ENCODE measurements at places on chromosomes 7 and 10.

GRCh38 chr7:53413021-53413420, 377.6 kb downstream of the POM121L12 start:
- DNase-seq, result no peak

DNA sequence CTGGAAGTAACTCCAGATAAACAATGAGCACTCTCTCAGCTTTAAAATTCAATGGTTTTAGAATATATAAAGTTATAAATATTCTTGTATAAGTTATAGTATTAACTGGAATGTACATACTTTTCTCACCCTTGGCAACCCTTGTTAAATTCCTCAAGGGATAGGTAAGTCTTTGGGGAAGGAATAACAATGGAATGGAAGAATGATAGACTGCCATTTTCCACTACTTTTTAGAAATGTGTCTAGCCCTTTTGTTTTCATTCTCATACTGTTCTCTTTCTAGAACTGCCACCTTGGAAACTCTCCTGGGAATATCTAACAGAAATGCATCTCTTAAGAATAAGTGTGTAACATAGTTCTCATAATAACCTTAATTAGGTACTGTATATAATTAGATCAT, 8.3 kb downstream of the KIF5B start:
- DNase-seq, result no peak

DNA sequence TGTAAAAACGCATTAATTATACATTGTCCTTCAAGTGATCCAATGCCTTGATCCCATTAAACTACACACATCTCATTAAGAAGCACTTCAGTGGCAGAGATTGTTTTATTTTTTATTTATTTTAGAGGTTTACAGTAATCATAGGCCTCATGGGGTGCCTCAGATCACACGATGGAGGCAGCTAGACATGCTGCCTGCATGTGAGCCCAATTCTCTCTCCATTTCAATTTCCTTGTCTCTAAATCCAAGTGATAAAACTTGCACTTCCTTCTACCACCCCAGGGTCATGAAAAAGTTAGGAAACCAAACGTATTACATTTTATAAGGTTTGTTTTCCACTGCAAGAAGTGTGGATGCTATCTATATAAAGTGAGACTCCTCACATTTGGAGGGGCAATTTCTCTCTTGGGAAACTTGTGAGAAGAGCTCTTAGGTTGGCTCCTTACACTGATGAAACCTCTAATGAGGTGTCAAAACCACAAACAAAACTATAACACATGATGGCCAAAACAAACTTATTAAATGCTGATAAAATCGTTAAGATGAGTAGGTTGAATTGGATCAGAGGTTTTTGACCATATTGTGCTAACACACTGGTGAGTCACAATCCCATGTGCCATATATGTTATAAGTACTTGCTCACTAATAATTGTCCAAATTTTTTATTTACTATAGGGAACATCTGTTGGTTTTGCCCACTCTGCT, 22.3 kb upstream of the XPNPEP1 start:
- DNase-seq, result no peak

- no peak for DNase-seq
These were observed 334.4 kb downstream of the SUGCT start for GRCh38 chr7:40468891-40469864.

GRCh38 chr10:95352684-95353083, 61.9 kb upstream of the PDLIM1 start:
- no peak for DNase-seq

- no peak for DNase-seq
These were observed 748.7 kb downstream of the AUTS2 start for GRCh38 chr7:70346844-70347462.

DNA sequence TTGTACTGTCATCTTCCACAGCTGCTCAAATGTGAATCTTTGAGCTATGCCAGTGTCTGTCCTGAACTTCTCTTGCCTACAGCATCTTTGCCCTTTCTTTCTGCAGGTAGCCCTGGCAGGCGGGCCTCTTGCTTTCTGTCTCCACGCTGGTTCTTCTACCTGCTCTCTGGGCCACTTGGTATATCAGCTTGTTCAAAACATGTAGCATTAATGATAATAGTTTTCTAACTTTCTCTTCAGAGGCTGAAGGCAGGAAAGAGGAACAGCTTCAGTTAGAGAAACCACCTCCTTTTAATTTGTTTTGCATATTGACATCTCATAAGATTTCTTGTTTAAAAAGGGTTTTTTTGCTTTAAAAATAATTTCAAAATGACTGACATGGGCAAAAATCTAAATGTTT, 923 bp upstream of the FGL2 start:
- DNase-seq, result no peak

Data from activated CD4-positive, alpha-beta T cell treated with anti-CD3 and anti-CD28 coated beads, Interleukin-2, amount 50 U/mL, for 24 hours (primary cell).